ENCODE measurements at places on chromosomes 5 and 9.

DNA sequence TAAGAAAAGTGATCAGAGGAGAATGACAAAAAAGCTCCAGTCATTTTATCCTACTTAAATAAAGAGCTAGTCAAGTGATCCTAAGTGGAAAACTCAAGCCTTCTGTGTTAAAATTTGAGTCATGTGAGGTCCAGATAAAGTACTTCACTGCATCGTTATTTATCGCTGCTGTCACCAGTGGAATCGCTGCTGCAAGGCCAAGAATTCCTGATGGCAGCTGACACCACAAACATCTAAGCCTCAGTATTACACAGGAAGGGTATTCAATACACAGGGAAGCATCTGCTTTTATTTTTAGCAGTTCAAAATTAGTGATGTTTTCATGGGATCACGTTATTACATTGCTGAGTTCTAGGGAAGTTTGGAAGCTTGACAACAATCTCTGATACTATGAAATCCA is 190.3 kb downstream of the GOLPH3 start:
- DNase-seq = no peak

DNA sequence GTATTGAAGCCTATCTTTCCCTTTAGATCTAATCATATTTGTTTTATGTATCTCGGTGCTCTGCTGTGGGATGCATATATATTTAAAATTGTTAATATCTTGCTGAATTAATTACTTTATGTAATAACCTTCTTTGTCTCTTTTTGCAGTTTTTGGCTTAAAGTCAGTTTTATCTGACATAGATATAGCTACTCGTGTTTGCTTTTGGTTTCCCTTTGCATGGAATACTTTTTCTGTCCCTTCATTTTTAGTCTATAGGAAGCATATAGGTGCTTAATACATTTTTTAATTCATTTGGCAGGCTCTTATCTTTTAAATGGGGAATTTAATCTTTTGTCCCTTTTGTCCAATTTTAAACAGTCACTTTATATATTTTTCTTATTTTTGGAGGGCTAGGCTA is 360.6 kb upstream of the PRR16 start:
- no peak for DNase-seq

GRCh38 chr9:108468364-108468763 is 387.4 kb downstream of the ACTL7B start:
- DNase-seq = peak; percentile 42

DNA sequence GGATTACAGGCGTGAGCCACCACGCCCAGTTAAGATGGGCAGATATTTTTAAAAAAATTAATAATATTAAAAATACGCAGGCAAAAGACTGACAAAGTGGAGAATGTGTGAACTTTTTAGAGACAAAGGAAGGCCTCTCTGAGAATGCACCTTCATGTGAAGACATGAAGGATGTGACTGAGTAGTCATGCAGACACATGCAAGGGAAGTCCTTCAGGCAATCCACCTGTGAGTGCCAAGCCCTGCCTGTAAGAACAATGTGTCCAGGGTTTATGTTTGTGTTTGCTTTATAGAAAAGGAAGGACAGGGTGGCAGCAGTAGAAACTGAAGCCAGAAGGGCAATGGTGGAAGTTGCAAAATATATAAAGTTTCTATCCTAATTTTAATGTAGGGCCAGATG is 169.2 kb downstream of the EDIL3 start:
- no peak for DNase-seq

DNA sequence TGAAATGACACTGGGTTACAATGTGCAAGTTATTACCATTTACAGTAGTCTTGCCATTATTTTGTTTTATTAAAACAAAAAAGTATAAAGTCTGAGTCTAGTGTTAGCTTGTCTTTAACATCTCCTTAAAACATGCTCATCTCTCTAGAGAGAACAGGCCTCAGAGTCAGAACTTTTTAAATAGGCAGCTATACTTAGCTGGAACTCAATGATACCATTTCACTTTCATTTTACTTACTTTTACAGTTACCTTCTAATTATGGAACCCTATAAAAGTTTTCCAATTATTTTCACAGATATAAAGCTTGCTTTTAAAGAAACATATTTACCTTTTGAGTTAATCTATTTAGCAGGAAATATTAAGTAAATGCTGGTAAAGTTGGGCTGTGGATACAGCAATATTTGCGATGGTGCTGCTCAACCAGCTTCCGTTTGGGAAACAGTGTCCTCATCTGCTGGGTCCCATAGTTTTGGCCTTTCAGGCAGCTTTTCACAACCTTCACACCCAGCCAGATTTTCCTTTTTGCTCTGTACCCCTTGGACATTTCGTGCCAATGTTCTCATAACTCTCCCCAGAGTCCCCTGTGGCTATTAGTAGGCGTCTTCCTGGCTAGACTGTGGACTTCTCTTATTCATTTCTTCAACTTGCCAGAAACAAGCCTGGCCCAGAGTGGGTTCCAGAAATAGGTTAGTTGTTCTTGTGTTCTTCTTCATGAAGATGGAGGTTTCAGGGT is 36.3 kb upstream of the UBTD2 start:
- no peak for DNase-seq

- no peak for DNase-seq
Measured at GRCh38 chr9:130927338-130927737, 11.7 kb downstream of the FIBCD1 start.

- no peak for DNase-seq
Measured at GRCh38 chr9:118896324-118897000, 472.8 kb downstream of the BRINP1 start.

DNA sequence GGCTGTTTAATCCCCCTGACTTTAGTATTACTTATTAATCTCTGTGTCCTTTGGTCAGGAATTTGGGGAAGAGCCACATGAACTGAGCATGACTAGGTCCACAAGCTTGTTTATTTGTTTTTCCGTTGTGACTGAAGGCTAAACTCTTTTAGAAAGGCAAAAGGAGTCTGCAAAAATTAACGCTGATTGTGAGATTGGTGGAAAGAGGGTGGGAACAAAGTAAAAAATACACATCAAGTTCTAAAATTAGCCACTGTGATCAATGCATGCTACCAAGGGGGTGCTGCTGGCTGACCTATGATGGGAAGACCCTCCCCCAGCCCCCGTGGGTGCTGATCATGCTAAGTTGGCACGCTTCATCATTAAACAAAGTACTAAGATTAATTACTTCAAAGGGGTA is 356.8 kb downstream of the ADGRV1 start:
- DNase-seq = no peak

DNA sequence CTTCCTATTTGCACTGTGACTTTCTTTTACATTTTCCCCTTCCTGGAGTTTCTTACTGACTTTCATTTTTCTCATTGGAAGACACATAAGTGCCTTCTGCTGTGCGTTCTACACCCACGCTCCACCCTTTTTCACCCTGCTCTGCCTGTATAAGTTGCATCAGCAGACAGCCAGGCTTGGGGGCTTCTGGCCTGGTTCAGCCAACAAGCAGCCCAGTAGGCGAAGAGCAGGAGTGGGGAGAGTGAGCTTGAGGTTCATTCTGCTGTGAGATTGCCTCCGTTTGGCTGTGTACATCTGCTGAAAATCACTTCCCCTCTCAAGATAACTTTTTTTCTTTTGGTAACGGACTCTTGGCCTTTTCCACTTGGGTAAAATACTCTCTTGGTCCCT is 38.4 kb downstream of the RASGRF2 start:
- no peak for DNase-seq

DNA sequence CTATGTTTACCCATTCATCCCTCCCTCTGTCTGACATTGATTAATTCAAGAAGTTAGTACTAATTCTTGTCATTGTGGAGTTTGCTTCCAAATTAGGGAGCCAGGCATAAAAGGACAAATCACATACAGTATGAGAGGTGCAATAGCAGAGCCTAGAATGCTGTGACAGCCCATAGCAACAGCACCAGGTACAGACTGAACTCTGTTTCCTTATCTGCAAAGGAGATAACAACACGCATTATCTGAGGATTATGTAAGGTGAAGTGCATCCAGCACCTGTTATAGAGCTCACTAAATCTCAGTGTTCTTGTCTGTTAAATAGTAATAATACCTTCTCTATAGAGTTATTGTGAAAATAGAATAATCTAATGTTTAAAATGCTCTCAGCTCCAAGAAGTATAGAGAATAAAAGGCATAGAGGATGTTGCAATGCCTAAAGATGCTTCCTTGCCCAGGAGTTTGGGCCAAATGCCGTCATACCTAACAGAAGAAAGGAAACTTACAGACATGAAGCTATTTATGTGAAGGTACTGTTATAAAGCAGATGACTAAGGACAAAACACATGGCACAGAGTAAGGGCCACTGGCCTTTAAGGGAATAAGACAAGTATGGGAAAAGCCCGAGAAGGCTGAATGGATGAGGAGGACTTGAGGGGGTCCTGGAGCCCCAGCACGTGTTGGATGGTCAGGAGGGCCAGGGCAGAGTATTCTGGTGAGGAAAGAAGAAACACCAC is 214.5 kb downstream of the ATP10B start:
- DNase-seq = no peak

DNA sequence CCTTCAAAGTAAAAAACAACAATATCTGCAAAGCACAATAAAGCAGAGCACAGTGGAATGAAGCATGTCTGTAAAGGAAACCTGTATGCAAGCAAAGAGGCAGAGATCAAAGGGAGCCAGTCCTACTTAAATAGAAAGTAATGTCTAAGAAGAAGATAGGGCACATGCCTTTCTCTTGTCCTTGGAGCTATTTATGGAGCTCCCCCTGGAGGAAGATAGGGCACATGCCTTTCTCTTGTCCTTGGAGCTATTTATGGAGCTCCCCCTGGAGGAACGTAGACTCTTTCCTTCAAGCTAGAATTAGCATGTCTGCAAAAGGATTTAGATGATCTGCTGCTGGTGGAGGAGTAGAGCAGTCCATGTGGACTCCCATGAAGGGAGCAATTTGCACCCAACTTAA is 168.1 kb upstream of the RASEF start:
- peak; percentile 58 for DNase-seq

- no peak for DNase-seq
Measured at GRCh38 chr5:97149709-97150108, 7.3 kb upstream of the LIX1 start.

GRCh38 chr5:131373265-131373664 is 109.4 kb downstream of the CDC42SE2 start:
- DNase-seq = no peak

GRCh38 chr9:99411068-99411467 is 189.0 kb downstream of the SEC61B start:
- DNase-seq = no peak

GRCh38 chr9:123040801-123041200 is 7.3 kb downstream of the GPR21 start:
- no peak for DNase-seq

GRCh38 chr9:3736161-3736560 is 210.4 kb upstream of the RFX3 start:
- no peak for DNase-seq

DNA sequence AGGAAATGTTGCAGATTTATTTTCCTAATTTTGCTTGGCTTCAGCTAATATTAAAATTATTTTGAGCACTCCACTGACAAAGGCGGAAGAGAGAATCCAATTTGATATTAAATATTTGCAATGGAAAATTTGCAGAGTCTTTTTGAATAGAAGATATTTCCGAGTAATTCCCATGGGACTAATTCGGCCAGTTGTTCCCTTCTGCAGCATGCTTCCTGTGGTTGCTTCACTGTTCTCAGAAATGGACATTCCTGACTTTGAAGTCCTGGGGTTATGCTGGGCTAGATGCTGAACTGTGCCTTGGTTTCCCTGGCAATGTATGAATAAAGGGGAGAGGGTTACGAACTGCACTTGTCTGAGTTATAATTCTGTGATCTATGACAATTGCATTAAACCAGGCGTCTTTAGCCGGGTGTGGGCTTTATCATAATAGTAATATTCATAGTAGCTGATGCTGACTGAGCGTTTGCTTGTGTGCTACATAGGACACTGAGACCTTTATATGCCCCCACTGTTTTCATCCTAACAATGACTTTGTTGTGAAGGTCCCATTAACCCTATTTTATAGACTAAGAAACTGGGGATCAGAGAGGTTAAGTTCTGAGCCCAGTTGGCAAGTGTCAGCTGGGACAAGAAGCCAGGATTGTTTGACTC is 114.5 kb upstream of the SPRY4 start:
- DNase-seq = no peak

GRCh38 chr9:113310538-113310937 is 7.4 kb upstream of the RNF183 start:
- DNase-seq = no peak

GRCh38 chr9:90815944-90816357 is 14.3 kb downstream of the SYK start:
- no peak for DNase-seq

DNA sequence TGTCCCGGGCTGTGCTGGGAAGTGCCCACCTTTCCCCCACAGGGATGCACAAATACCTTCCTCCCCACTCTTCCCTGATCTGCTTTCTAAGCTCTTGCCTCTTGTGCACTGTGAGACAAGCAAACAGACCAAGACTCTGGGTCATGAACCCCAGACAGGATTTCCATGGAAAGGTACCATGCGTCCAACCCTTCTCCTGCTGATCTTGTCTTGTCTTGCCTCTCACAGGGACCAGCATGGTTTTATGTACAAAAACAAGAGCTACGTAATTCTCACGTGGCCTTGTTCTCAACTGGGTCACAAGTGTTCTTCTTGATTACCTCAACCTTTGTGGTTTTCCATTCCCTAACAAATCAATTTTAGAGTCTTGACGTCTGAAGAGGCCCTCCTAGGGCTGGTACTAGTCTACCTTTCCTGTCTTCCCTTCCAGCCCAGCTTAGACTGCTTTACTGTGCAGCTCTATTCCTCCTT is 176.5 kb upstream of the MAP3K1 start:
- no peak for DNase-seq

DNA sequence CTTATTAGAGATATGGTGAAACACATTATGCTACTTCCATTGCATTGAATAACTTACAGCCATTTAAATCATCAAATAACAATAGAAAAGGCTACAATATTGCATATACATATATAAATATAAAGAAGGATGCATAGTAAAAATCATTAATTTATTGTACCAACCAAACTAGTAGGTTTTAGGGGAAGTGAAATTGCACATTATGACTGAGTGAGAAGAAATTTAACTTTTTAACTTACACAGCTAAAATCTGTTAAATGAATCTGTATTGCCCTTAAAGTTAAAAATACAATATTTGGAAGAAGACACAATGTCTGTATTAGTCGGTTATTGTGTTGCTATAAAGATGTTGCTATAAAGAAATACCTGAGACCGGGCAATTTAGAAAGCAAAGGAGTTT is 2073.7 kb upstream of the ACO1 start:
- no peak for DNase-seq

GRCh38 chr9:135046739-135047350 is 40.6 kb upstream of the OLFM1 start:
- DNase-seq = no peak

- no peak for DNase-seq
Measured at GRCh38 chr5:72749362-72749997, 67.0 kb upstream of the TNPO1 start.

- DNase-seq = no peak
Measured at GRCh38 chr5:54829102-54829501, 156.3 kb downstream of the ESM1 start.

All from Jurkat, Clone E6-1 (cell line).